ENCODE measurements at places on chromosomes 11 and 22.

DNA sequence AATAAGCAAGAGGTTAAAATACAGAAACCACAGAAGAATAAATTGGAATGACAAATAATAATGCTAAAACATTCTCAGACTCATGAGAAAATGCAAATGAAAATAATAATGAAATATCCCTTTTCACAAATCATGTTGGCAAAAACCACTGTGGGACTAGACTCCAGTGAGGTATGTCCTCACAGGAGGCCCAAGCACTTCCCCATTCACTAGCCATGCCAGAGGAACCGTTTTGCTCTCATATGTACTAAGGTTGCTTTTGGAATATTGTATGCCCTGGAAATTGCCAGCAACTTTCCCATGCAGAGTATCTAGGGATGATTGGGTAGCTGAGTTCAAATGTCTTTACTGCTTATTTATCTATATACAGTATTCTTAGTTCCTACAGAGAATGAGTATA lies 106.2 kb upstream of the CHORDC1 start:
- no peak for DNase-seq

DNA sequence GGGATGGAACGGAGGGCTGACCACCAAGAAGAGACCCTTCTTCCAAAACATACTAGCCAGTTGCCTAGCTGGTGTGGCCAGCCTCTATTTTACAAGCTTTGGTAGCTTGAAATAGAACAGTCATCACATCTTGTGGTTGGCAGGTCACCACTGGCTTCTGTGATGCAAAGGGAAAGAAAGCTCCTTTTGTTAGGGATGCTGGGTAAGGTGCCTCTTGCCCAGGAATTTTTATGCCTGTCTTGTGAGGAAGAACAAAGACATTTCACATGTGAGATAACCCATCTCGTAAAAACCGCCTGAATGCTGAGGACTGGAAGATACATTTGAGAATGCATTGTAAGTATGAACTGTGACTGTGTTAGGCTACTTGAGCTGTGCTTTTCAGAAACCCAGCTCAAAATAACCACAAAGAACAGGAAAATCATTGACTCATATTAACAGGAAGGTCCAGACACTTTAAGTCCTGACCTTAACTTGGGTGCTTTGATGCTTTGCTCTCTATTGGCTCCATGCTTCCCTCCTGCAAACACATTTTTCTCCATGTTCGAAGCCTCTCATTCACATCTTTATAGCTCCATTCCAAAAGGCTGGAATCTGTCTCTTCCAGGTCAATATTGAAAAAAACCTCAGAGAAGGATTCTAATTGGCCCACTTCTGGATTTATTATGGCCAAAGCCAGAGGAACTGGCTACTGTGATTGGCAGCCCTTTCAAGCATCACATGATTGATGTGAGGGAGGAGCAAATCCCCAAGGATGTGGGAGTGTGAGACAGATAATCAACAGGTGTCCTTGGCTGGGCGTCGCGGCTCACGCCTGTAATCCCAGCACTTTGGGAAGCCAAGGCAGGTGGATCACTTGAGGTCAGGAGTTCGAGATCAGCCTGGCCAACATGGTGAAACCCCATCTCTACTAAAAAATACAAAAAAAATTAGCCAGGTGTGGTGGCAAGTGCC lies 53.9 kb downstream of the MICAL2 start:
- DNase-seq = peak; percentile 97

DNA sequence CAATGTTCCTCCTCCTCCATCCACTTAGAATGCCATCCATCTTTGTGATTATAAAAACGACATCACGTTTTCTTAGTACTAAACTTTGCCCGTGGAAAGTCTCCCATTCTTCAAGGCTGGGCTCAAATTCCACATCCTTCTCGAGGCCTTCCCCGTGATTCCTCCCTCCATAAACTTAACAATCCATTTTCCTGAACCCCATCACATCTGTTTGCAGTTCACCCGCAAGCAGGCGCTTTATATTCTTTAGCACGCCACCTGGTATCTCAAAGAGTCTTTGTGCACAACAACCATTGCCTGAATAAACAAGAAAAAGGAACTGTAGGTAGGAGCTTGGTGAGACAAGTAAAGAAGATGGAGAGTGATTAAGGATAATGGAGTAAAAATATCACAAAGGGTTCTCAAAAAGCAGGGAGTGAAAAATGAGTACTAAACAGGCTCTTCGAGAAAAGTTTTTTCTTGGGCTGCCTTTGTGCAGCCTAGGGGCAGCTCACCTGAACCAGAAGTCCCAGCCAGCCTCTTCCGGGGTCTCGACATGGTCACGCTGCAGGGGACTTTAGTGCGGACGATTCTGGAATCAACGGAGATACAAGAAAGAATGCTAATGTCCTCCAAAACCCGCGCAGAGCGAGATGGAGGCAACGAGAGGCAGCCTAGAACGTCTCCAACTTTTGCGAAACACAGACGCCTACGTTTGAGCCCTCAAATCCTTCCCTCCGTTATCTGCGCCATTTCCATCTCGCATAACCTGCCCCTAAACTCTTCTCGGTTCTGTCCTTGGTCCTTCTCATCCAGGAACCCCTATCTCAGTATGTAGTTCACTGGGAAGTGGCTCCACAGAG lies 585 bp downstream of the THYN1 start:
- no peak for DNase-seq

DNA sequence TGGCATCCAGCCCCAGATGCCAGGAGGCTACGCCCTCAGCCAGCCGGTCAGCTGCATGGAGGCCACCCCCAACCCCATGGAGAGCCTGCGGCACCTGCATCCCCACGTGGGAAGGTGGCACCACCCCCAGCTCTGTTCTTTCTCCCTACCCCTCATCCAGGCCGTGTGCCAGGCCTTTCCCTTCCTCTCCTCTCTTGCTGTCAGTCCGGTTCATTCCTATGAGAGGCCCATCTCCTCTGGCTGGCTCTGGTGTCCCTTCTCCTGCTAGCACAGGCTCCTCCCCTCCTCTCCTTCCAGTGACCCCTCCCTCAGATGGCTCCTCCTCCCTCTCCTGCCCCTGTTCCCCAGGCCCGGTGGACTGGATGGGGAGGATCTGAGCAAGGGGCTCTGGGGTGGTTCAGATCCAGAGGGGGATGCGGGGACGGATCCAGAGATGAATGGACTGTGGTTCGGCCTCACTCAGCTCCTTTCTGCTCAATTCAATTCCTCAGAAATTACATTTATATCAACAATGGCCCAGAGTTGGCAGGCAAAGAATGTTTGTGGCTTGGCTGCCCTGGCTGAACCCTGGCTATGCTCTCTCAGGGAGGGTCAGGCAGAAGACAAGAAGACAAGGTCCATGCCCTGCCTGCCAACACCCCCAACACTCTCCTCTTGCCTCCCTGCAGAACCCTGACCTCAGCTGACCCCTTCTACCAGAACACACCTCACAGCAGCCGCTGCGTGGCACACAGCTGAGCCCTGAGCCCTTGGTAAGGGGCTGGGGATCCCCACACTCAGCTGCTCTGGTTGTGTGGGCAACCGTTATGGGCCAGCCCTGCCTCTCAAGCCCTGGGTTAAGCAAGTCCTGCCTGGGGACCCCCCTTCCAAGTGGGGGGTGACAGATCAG lies 18.5 kb upstream of the LRRC10B start:
- DNase-seq = no peak

GRCh38 chr11:89177691-89178231 lies at the start of gene TYR:
Gene TYR, plus strand, starts transcription at chr11:89177875. Its CDS starts 79 bp downstream, at chr11:89177954.
- DNase-seq = no peak

DNA sequence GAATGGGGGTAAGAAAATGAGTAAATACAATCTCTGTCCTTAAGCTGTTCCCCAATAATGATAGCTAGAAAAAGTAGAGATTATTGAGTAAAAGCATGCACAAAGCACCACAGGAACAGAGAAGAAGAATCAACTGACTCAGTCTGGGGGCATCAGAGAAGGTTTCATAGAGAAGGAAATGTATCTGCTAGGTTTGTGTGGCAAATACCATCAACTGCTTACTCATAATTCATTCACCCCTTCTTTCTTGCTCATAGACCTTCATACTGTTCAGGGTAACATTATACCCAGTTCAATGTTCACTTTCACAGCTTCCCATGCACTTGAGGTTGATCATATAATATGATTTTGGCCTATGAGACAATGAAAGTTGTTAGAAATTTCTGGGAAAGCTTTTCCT lies 85.2 kb upstream of the SCUBE2 start:
- no peak for DNase-seq

- DNase-seq = peak; percentile 63
Measured at GRCh38 chr11:115613986-115614632, 109.9 kb upstream of the CADM1 start.

GRCh38 chr11:37370817-37371216 lies 772.8 kb upstream of the RAG2 start:
- peak; percentile 46 for DNase-seq

- no peak for DNase-seq
Measured at GRCh38 chr11:92540096-92540495, 315.5 kb downstream of the FAT3 start.

GRCh38 chr22:47021371-47022074 lies 259.1 kb downstream of the TBC1D22A start:
- no peak for DNase-seq

- DNase-seq = no peak
Measured at GRCh38 chr22:40189997-40190396, 12.3 kb downstream of the TNRC6B start.

DNA sequence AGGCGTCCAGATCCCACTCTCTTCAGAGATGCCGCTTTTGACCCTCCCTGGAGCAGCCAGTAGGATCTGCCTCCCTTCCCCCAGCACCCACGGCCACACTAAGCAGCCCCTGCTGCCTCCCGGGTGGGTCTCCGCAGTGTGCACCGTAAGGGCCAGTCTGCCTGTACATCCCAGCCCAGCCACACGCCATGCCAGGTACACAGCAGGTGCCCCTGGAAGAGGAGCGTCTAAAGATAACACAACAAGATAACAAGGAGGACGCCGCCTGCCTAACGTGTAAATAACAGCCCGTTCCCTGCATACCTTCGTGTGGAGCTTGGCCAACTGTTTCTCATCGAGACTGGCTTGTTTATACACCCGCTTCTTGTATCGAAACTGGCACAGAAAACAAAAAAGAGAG lies 139.4 kb downstream of the SHANK2 start:
- DNase-seq = no peak

- no peak for DNase-seq
Measured at GRCh38 chr22:35134637-35135036, 68.7 kb downstream of the ISX start.

- no peak for DNase-seq
Measured at GRCh38 chr11:64608636-64609035, 17.6 kb downstream of the SLC22A12 start.

- DNase-seq = peak; percentile 79
Measured at GRCh38 chr11:9859554-9860305, 195.9 kb downstream of the SWAP70 start.

DNA sequence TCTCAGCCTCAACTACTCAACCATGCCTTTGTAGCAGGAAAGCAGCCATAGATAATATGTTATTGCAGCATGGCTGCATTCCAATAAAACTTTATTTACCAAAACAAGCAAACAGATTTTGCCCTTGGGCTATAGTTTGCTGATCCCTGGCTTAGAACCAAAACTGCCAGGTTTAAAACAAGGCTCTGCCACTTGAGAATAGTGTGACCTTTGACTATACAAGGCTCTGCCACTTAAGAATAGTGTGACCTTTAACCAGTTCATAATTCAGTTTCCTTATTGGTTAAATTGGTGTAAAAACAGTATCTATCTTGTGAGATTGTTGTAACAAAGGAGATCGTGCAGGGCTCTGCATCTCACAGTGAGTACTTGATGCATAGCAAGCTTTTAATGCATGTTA lies 217.3 kb upstream of the MTNR1B start:
- no peak for DNase-seq

- DNase-seq = peak; percentile 89
Measured at GRCh38 chr22:50305923-50306566, 1.4 kb downstream of the PLXNB2 start.

- peak; percentile 49 for DNase-seq
Measured at GRCh38 chr11:117179048-117179999, 781 bp downstream of the SIDT2 start.

- no peak for DNase-seq
Measured at GRCh38 chr11:72443016-72443415, 8.7 kb upstream of the CLPB start.

DNA sequence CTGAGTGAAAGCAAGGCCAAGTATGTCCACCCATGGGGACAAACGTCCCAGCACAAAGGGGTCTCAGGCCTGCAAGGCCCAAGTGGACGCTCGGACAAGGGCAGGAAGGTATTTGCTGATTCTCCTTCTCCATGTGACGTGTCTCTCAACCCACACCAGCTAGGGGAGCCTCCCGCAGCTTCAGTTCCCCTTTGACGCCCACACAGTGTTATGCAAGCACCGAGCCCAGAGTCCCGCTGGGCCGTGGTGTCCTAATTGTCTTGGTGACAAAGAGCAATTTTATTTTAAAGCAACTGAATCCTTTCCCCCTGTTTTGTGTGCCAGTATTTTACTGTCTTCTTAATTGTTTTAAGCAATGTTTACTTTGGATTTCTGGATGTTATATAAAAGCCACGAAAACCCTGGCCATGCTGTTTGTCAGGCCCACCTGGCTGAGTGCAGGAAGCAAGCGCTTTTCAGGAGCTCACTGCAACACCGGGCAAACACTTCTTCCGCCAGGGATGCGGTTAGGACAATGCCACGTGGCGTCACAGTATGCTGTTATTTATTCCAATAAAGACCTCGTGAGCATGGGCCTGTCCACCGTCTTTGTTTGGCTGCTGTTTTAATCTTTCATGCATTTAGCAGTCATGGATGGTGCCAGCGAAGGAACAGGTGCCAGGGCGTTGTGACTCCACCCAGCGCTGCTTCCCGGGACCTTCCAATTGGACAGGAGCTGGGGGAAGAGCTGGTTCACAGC lies 8.2 kb upstream of the PARVG start:
- DNase-seq = no peak

GRCh38 chr11:129854232-129854805 lies 38.7 kb downstream of the TMEM45B start:
- no peak for DNase-seq

- no peak for DNase-seq
Measured at GRCh38 chr11:11622772-11623171, 967 bp upstream of the GALNT18 start.

GRCh38 chr11:2795491-2795991 lies 90.0 kb downstream of the CDKN1C start:
- DNase-seq = no peak

DNA sequence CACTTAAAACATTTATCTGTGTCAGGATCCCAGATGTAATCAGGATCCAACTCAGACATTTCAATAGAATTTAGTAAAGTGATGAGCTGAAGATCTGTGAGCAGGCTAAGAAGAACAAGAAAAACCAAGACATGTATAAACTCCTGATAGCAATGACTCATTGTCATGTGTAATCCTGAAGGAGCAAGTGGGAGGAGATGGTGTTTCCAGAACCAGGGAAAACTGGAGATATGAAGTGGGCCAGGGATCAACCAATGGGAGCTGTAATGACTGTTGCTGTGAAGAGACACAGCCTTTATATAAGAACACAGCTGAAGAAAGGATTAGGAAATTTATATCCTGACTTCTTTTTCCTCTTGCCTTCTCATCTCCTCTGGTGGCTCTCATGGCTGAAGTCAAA lies 682.5 kb upstream of the ARHGAP42 start:
- DNase-seq = no peak

Measured in astrocyte of the spinal cord (primary cell).